ENCODE measurements at places on chromosomes 5 and 9.

DNA sequence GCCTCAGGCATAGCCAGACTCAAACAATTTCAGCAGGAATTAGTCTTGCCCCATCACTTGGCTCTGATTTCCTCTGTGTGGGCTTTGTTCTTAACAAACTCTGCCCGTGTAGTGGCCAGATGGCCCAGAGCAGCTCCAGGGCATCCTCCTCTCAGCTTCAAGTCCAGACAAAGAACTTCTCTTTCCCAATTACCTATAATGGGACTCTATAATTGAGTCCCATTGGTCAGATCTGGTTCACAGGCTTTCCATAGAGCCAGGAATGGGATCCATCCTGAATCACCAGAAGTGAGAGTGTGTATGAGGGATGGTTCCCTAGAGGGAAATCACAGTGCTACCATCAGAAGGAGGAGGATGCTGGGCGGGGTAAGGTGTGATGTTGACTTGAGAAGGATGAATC is 515.8 kb downstream of the KIF4B start:
- no peak for DNase-seq

DNA sequence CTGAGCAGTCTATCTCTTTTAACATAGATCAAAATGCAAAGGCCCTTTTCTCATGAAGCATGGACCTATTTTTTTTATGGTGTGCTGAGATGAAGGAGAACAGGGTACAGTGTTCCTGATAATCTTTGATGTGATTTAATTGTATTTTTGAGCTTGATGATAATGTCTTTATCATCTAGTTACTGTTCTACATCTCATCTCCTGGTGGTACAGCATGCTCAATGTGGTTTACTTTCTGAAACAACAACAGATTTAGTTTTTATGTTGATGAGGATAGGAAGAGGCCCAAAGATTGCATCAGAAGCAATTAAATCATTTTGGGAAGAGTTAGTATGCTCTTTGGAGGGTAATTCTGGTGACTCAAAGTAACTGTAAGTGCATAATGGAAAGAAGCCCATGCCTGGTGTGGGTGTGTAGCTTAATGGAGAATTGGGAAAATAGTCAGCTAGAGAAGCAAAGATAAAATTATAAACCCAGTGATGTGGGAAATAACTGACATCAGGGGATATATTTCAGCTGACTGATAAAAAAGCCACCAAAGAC is 123.0 kb upstream of the KCNN2 start:
- DNase-seq, result no peak

DNA sequence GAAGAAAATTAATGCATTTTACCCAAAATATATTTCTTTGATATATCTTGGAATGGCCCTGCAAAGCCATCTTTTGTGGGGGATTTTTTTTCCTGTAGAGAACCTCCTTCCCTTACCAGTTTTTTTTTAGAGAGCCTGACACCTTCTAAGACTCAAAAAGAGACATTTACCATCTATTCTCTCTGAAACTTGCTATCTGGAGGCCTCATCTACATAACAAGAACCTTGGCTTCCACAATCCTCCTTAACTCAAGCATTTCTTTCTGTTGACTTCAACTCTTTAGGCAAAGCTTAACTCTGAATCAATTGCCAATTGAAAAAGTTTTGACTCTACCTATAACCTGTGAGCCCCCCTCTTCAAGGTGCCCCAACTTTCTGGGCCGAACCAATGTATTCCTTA is 6.2 kb downstream of the SLC45A2 start:
- no peak for DNase-seq

GRCh38 chr9:110951805-110952539 is 86.3 kb downstream of the LPAR1 start:
- no peak for DNase-seq

- no peak for DNase-seq
These were observed 166.5 kb upstream of the NR3C1 start for GRCh38 chr5:143569722-143570567.

- DNase-seq, result no peak
These were observed 215.8 kb downstream of the EDIL3 start for GRCh38 chr5:84168841-84169240.

GRCh38 chr5:178235588-178235974 is 3.0 kb upstream of the PHYKPL start:
- no peak for DNase-seq

GRCh38 chr5:64666078-64666477 is 24.2 kb upstream of the SHISAL2B start:
- DNase-seq, result no peak

DNA sequence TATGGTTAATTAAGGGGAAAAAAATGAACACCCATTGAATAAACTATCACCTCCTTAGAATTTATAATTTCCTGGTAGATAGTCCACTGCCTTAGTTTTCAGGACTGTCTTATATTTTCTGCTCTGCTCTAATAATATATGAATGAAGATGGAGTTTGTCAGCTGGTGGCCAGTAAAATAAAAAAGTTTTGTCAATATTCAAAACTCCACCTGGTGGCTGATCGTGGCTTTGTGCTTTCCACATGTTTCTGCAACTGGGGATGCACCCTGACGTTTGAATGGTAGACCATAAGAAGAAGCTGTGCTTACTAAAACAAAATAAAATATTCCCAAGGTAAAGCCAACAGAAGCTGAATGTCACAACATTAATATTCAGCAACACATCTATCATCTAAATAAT is 286.6 kb upstream of the IZUMO3 start:
- DNase-seq, result no peak

- no peak for DNase-seq
These were observed 787.1 kb upstream of the CTNND2 start for GRCh38 chr5:12691330-12691729.

GRCh38 chr5:149961957-149962409 is 1.4 kb downstream of the SLC26A2 start:
- peak; percentile 71 for DNase-seq

DNA sequence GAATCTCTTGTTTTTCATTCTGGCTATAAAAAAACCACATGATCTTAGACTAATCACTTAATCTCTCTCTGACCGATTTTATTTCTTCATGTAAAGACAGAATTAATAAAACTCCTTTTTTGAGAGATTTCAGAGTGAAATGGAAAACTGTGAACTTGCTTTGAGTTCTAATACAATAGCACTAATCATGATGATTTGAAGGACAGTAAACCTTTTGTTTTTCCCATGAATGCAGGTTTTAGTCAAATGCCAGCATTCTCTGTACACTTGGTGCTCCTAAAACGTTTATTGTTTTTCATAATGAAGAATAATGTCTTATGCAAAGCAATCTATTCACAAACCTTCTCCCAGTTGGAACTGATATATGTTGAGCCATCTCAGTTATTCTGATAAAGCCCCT is 86.8 kb downstream of the SLC24A2 start:
- DNase-seq, result no peak

DNA sequence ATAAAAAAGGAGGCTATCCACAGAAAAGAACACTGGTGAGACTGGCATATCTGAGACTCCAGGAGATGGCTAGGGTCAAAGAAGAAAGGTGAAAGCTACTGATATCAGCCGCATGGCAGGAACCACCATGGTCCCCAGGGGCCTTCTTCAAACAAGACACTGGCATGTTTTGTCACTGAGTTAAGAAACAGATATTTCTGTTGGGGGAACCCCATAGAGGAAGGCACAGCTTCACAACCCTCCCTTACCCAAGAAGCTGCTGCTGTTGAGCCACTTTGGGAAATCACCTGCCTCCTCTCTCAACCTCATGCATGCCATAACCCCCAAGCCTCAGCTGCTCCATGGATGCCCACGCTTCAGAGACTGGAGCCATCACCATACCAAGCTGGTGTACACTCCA is 13.3 kb upstream of the BTNL3 start:
- DNase-seq, result no peak

- no peak for DNase-seq
These were observed 174.6 kb upstream of the GRAMD2B start for GRCh38 chr5:126248611-126249010.

DNA sequence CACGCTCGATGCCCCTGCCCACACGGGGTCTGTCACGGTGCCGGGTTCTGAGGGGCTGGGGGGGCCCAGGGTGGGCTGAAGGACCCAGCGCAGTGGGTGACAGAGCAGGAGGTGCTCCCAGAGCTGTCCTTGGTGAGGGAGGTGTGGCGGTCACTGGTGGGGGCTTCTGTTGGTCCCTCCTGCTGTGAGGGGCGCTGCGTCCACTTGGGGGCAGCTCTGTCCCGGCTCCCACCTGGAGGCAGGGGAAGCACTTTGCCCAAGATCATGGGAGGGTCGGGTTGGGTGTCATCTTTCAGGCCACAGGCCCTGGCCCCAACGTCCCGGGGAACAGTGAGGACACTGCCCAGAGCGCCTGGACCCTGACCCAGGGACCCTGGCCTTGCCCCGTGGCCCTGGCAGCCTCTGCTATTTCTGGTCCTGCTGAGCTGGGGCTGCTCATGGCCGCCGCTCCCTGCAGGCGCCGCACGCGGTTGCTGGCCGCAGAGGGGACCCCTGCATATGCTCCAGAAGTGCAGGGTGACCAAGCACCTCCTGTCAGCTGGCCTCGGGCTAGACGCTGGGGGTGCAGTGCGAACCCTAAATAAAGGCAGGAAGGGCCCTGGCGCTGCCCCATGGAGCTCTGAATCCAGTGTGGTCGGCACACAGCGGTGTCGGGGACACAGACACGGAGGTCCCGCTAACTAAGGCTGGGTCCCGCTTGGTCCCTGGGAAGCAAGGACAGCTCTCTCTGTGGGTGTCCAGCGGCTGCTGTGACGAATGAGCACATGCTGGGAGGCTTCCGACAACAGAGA is 11.6 kb upstream of the RNU6ATAC start:
- no peak for DNase-seq

DNA sequence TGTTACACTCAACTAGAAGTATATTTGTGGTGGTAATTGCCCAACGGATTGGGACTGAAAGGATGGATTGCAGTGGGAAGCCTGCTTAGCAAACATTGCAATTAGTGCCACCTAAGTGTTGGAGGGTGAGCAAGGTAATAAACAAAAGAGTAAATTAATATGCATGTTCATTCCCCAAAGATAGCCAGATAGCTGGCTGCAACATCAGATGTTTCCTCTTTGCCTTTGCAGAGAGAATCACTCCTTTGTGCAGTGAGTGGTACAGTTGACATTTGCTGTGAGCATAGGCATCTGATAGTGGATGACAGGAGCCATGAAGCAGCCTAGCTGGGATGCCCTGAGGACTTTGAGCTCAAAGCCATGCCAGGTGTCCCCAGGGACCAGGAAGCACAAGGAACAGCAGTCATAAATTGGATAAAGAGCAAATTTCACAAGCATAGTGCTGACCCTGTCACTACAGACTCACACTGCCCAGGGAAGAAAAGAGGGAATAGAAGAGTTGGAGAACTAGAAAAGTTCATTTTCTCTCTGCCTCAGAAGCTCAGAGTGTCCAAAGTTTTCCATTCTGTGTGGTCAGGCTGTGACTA is 336.1 kb upstream of the SLC30A5 start:
- no peak for DNase-seq

DNA sequence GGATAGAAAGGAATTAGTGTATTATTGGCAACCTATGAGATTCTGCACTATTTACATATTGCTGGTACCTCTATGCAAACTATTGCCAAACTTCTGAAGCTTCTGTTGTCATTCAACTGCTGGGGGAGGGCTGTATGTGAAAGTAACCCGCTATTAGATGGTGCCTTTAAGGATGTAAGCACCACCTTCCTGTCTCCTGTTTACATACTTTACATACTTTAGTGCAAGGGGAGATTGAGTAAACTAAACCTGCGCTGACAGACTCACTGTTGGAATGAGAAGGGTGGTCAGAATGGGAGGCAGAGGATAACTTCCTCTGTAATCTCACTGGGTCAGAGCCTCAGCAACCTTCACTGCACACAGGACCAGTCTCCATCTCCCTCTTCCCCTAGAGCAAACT is 123.8 kb downstream of the NR3C1 start:
- DNase-seq, result no peak

- peak; percentile 56 for DNase-seq
These were observed 48.2 kb downstream of the IL31RA start for GRCh38 chr5:55899344-55899743.

- DNase-seq, result peak; percentile 31
These were observed 1.2 kb upstream of the OMD start for GRCh38 chr9:92425474-92425873.

- DNase-seq, result peak; percentile 91
These were observed at the start of gene SERINC5 for GRCh38 chr5:80255811-80256712. SERINC5 (minus strand) TSS chr5:80256048; CDS start chr5:80255922, 126 bp downstream.

GRCh38 chr5:42495914-42496313 is 72.7 kb downstream of the GHR start:
- DNase-seq, result no peak

DNA sequence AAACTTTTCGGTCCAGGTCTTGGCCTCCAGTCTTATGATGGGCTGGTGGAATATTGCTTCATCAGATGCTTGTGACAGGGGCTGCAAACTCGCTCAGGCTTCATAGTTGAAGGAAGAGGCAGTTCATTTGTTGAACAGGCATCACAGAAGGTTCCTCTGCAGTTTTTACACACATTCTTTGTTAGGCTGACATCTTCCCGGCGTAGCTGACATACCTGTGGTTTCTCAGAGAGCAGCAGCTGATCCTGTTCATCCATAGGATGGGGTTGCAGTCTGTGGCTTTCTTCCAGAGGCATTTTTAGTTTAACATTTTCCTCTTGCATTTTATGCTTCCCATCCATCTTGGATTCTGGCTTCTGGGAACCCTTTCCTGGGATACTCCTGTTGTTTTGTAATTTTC is 1255.2 kb downstream of the EFNA5 start:
- peak; percentile 77 for DNase-seq

- DNase-seq, result no peak
These were observed 227.3 kb upstream of the TBCA start for GRCh38 chr5:78003450-78003849.

DNA sequence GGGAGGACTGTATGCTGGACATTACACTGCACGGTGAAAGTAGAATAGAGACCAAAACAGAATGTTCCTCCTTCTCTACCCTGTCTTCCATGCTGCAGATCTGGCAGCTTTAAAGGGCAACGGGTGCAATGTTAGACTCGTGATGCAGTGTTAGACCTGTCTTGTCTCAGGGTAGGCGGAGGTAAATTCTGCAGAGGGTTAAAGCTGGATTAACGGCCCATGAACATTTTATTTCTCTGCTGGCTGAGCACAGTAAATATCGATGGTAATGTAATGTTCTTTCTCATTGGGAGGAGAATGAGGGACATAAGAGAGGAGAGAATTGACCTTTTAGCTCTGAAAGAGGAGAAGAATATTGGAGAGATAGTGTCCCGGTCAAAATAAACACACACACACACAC is 178.9 kb downstream of the NMUR2 start:
- DNase-seq, result no peak

DNA sequence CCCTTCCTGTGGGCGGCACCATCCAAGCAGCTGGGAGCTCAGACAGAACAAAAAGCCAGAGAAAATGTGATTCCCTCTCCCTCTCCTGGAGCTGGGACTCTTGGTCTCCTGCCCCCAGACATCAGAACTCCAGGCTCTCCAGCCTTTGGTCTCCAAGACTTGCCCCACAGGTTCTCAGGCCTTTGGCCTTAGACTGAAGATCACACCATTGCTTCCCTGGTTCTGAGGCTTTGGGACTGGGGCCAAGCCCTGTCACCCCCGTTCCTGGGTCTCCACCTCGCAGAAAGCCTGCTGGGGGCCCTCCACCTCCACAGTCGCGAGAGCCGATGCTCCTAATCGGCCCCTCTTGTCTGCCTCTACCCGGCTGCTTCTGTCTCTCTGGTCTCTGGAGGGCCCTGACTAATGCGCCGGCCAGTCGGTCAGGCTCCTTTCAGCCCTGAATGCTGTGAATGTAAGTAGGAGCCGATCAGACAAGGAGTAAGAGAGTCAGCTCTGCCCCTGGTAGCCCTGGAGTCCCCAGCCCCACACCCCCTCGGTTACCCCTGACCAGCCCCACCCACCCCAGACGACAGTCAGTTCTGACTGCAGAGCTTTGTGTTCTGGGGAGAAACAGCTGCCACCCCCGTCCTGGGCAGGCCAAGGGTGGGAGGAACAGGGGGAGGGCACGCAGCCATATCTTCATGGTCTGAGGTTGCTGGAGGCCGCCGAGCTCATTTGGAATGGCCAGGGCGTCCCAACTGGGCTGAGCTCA is 57.5 kb downstream of the VAV2 start:
- no peak for DNase-seq
